AG20443 (cell line): ENCODE measurements at places on chromosomes 12 and 14.

- no peak for DNase-seq
These were observed 4.4 kb upstream of the MYBPC1 start for GRCh38 chr12:101590383-101590782.

DNA sequence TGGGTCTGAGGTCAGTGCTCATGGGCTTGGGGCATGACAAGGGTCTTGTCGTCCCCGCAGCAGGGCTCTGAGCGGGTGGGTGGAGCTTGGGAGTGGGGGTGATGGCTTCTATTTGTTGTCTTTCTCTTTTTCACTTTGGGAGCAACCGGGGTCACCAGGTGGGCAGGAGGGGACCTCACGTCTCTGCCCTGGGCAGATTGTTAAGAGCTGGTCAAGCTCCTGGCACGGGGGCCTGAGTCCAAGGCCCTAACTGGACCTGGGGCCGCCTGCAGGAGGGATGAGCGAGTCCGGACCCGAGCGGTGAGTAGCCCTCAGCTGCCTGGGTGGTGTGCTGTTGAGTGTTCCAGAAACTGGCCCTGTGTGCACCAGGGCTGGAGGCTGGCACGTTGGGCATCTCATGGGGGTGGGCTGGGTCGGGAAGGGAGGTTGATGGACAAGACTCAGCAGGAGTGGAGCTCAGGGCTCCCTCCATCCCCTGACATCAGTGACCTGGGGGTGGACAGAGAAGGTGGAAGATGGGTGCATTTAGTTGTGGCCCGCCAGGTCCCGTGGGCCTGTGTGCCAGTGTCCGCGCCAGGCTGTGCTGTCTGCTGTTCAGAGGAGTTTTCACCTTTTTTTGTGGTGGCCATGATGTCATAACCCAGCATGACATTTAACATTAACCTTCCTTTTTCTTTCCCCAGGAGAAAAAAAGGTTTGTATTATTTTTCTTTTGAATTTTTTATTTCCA, 27.5 kb downstream of the RTL1 start:
- DNase-seq = no peak

DNA sequence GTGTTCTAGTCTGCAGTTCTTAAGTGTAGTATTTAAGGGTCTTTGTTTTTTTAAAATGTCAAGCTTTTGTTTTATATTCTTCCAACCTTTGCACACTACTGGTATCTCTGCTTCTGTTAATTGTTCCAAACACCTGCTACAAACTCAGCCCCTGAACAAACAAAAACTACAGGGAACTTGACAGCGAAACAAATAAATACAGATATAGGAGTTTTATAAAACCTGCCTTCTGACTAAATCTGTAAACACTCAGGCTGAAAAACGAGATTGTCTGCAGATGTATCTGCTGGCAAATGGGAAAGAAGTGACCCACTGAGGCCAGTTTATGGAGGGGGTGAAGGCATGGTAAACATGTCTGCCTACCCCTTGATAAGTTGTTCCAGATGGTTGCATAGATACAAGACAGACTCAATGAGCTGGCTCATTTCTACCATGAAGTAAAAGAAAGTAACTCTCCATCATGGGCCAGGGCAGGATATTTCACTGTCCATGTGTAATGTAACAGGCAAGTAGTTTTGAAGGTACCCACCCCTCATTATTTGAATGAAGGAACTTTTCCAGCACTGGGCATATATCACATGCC, 75.6 kb downstream of the LMO3 start:
- DNase-seq = no peak

DNA sequence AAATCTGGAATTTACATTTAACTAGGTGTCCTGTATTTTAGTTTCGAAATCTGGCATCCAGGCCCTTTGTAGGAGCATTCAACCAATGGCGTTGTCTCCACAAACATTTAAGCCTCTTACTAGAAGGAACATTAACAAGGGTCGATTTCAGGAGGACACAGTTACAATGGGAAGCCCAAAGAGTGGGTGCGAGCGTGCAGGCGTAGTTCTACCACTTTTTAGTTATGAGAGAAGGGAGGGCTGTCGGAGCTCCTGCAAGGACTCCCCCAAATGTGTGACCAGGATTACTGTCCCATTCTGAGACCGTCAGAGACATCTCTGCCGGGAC, 365 bp upstream of the ABHD4 start:
- no peak for DNase-seq

DNA sequence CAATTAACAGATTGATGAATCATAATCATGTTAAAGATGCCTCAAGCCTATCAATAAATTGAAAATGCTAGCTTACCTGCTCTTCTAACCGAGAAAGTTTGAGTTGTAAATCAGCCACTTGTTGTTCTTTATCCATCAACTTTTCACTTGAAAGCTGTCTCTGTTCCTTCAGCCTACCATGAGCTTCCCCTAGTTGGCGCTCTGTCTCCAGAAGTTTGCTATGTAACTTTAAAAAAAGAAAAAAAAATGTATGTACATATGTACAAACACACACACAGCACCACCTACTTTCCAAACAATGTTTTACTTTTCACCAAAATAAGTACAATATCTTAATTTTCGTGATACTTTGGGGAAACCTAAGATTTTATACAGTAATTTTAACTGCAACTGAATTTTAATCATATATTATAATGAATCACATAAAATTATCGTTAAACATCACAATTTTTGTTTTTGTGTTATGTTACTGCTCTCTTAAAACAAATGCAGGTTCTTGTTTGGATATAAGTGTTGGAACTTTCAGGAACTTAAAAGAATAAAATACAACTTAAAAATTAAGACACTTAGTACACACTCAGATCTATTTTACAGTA, 101.2 kb downstream of the EEA1 start:
- peak; percentile 42 for DNase-seq

- no peak for DNase-seq
These were observed 17.1 kb downstream of the GMFB start for GRCh38 chr14:54471641-54472040.

- DNase-seq = no peak
These were observed 104.0 kb downstream of the C14orf39 start for GRCh38 chr14:60381909-60382308.

DNA sequence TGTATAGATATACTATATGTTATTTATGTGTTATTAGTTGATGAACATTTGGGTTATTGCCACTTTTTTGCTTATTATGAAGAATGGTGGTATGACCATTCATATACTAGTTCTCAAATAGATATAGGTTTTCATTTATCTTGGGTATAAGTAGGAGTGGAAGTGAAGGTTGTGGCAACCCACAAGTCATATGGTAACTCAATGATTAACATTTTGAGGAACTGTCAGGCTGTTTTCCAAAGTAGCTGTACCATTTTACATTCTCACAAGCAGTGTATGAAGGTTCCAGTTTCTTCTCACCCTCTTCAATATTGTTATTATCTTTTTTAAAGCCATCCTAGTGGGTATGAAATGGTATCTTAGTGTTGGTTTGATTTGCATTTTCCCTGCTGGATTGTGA, 19.0 kb upstream of the MSRB3 start:
- no peak for DNase-seq

GRCh38 chr12:23576372-23576771, 373.1 kb downstream of the SOX5 start:
- no peak for DNase-seq

DNA sequence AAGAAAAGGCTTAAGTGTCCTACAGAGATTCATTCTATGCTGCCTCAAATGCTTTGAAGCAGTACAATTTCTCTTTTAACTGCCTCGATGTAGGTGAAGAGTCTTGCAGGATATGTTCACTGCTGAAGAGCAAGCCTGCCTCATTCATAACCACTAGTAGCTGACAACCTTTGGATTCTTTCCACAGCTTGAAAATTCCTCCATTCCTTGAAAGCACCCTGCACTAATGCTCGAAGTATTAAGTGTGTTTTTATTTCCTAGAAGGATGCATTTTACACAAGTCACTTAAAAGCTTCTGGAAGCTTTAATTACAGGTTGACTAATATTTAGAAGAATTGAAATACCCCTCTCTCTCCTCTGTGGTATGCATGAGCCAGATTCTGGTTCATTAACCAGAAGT, 429.4 kb downstream of the DIO2 start:
- DNase-seq = no peak

DNA sequence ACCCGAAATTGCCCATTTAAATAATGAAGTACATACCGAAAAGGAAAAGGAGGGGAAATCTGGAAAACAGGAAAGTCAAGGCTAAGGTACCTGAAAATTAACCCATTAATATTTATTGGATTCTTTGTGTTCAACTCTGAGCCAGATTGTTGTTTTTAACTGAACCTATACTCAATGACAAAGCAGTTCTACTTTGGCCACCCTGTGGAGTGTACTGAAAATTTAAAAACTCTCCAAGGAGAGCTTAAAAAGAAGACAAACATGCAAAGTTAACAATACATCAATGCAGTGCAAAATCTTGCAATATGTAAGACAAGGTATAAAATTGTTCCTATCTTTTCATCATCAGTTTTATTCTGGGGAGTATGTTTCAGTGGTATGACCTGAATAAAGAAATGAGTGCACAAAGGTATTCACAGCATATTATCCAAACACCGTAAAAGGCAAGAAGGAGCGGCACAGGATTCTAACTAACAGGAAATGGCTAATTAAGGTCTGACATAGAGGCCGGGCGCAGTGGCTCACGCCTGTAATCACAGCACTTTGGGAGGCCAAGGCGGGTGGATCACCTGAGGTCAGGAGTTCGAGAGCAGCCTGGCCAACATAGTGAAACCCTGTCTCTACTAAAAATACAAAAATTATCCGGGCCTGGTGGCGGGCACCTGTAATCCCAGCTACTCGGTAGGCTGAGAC, 1.7 kb downstream of the USP44 start:
- DNase-seq = no peak

DNA sequence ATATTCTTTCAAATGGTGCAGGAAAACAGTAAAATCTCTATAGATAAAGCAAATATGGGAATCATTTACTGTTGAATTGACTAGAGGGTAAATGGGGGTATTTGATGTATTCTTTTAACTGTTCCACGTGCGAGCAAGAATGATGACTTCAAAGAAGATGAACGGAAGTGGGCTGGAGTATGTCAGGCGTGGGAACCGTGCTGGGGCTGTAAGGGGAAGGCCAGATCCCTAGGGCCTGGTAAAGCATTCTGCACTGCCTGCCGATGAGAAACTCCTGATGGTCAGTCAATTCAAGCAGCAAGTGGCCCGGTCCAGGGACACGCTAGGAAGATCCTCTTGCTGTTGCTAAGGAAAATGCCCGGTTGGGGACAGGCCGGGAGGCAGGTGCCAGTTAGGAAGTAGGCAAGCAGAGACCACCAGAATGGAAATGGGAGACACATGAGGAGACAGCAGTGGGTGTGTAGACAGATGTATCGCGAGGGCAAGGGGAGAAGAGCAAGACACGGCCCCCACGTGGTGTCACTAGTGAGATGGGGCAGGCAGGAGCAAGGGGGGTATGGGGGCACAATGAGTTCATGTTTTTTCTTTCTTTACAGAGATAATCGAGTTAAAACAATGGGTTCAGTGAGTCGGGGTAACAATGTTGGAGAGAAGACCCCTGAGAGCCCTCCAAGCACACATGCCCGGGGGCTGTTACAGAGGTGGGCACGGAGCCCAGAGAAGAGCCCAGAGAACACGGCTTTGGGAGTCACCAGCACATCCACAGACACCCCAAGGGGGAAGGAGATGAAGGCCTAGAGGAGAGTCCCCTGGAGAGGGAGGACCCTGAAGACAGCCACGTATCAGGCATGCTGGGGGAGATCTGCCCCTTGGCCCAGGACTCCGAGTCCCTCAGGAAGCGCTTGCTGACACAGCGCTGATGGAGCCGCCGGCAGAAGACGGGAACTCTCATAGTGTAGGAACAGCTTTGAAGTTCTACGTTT, 37.2 kb downstream of the FBXO21 start:
- no peak for DNase-seq

- no peak for DNase-seq
These were observed 355.2 kb downstream of the PCNX1 start for GRCh38 chr14:71262441-71262840.

- DNase-seq = peak; percentile 16
These were observed 233.3 kb upstream of the SSTR1 start for GRCh38 chr14:37974421-37974820.

DNA sequence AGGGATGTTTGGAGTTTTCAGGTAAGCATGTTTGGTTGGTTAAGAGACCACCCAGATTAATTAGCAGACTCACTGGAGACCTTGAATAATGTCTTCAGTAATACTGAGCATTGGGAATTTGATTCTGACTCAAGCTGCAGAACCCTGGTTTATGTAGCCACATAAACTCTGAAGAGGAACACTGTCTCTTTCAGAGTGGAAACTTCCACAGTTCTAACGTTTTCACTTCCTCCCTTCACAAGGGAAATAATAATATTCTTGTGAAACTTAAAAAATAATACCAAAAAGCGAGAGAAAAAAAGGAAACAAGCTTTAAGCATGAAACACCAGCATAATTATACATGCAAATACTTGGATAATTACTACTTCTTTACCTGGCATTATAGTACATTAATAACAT, 40.0 kb upstream of the ST8SIA1 start:
- no peak for DNase-seq

DNA sequence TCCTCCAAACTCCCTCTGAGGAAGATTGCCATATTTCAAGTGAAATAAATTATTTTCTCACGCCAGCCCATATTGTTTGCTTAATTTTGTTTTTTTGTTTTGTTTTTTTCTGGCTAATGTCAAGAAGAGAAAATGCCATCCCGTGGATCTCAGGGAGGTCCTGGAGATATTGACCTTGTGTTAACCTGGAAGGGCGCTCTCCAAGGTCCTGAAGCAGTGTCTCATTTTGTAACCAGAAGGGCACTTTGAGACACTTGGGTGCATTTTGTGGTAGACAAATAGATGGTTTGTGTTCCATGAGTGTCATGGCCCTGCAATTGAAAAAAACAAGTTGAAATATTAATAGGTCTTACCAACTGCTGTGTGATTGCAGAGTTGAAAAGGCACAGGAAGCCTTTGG, 268.9 kb downstream of the SUDS3 start:
- no peak for DNase-seq

GRCh38 chr14:92802678-92803077, 8.6 kb downstream of the GOLGA5 start:
- DNase-seq = no peak

DNA sequence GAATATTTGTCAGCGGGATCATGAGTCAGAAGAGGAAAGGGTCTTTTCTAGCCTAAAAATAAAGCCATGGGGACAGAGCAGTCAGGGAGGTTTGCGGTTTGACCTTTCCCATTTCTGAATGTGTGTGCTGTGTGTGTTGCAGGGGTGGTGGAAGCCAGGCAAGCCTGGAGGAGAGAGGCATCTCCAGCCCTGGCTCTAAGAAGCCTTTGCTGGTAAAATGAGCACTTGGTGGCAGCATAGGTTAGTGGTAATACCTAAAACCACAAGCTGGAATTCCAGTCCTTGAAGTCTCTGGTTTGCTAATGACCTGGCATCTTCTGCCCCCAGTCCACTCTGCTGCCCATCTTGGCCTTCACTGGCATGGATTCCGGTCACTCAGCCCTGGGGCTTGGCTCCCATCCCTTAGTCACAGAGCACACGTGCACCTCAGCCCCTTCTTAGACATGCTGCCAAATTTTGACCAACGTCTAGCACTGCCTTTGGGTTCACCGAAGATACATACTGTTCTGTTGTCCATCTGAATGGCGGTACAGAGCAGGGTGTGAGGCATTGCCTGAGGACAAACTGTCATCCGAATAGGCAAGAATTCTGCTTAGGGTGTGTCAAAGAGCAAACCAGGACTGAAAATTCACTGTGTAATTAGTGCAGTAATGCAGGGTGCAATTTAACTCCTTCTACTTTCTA, 52.7 kb downstream of the KCNA5 start:
- peak; percentile 71 for DNase-seq

- no peak for DNase-seq
These were observed 131.2 kb downstream of the PPM1H start for GRCh38 chr12:62803756-62804155.
